ENCODE measurements at places on chromosomes 7 and 10.

DNA sequence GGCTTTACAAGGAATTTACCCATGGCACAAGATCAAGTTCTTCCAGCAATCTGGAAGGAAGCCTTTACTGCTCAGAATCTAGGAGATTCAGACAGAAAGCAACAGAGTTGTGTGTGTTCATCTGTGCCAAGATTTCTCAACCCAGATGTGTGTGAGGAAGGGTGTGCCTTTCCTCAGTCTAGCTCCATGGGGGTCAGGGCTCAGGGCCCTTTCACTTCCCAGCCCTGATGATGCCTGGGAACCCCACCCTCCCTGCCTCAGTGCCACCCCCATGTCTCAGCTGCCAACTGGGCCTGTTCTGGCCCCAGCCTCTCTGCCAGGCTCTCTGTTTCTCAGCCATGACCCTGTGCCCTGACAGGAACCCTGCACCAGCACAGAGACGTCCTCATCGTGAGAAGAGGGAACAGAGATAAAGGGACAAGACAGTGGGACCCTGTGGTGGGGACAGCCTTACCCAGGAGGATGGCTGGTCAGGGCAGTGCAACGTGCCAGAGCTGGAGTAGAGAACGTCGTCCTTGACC lies 102.0 kb downstream of the VIPR2 start:
- no peak for DNase-seq

DNA sequence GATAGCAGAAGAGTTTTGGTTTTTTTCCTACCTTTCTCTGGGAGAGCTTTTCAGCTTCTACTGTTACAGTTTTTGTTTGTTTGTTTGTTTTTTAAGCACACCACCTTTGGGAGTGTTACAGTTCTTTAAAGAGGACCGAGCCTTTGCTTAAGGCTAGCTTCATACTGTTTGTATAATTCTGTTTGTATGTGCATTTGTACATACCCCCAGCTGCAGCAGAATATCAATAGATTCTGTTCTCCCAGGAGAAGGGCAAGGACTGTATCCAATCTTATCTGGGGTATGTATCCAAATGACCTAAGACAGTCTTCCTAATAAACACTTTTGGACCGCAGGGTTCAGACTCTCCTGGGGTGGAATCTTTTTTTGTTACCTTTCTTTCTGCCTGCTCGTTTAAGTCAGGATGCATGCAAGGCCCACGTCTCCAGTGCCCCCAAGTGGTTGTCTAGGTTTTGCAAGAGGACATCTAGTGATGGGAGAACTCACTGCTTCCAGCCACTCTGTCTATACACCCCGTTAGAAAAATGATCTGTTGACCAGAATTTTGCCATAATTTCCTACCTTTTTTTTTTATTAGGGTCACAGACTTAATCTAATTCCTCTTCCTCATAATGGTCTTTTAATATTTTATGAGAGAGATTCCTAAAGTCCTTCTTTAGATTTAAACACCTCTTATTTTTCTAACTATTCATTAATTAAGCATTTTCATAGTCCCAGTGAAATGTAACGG lies 23.9 kb downstream of the NRF1 start:
- peak; percentile 25 for DNase-seq

DNA sequence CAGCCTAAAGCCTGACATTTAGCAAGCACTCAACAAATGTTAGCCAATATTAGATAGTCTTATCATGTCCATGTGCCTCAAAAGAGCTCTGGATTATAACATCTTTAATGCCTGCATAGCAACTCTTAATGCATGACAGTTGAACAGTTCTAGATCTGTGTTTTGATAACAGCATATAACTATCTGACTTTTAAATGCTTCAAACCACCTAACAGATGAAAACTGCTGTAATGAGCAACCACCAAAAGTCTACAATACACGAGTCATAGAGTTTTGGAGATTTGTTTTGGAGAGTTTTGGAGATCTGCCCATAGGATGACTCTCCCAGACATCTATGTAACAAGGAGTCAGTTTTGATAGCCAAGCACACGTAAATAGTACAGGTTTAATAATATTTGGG lies 227.3 kb downstream of the TWIST1 start:
- DNase-seq, result no peak

GRCh38 chr7:129401967-129402860 lies 32.0 kb upstream of the STRIP2 start:
- no peak for DNase-seq

DNA sequence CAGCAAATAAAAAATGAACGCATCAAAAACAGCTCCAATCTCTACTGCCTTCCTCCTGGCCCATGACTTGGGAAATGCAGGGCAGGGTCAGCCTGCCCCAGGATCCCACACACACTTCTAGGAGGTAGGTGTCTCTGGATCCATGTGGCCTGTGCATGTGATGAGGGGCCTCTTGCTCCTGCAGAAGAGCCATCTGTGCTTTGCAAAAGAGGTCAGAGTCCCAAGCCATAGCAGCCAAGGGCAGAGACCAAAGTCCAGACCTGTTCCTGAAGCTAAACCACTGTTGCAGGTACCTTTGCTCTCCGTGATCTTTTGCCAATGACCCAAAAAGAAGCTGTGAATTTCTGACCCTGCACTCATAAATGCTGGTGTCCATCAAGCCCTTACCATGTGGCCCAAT lies 57.1 kb downstream of the KCNMA1 start:
- no peak for DNase-seq

DNA sequence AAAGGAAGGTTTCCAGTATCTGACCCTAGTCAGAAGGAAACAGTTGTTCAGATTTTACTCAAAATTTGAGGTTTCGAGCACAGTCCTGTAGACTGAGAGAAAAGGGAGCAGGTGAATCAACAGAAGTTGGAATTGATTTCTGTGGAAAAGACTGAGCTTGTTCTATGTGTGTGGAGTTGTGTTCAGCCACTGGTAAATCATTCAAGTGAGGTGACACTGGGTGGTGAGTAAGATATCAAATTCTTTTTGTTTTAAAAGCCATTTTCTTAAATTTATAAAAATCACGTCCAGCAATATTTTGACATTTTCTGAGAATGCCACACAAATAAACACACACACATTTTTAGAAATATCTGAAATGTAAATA lies 165.1 kb downstream of the HGF start:
- no peak for DNase-seq

DNA sequence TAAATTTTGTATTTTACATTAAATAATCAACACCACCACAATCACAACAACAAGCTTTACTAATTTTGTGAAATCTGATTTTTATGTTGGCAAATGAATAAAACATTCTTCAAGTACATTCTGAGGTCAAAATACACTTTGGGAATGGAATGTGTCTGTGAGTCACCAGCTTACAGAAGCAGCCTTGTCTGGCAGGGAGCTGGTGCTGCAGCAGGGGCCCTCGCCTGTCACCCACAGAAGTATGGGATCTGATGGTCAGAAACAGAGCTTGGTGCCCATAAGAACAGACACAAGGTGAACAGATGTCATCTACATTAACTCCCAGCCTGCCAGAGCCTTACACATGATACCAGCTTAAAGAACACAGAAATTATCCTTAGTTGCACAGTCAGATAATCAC lies 496.9 kb downstream of the CCSER2 start:
- DNase-seq, result no peak

GRCh38 chr7:83155407-83155806 lies 7.3 kb downstream of the PCLO start:
- DNase-seq, result peak; percentile 42

- DNase-seq, result no peak
Observed at GRCh38 chr7:89027781-89028180, 232.2 kb upstream of the TEX47 start.

GRCh38 chr7:5850944-5851343 lies 29.7 kb upstream of the OCM start:
- DNase-seq, result no peak

GRCh38 chr7:36521133-36521532 lies 131.5 kb downstream of the ANLN start:
- DNase-seq, result no peak

DNA sequence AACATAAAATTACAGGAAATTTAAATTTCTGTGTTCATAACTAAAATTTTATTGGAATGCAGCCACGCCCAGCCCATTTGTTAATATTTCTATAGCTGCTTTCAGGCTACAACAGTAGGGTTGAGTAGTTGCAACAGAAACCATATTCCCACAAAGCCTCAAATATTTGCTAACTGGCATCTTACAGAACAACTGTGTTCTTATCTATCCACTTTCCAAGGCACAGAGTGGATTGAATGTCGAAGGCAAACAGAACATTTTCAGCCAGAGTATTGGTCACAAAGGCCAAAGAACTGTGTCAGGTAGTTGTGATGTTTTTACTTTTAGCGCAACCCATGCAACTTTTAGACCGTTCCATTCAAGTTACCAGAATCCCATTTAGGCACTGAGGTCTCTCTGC lies 51.1 kb upstream of the OPN4 start:
- no peak for DNase-seq

- DNase-seq, result peak; percentile 32
Observed at GRCh38 chr10:45091968-45092367, 91.2 kb downstream of the ZNF22 start.

- no peak for DNase-seq
Observed at GRCh38 chr7:77498659-77499379, 38.3 kb upstream of the PTPN12 start.

DNA sequence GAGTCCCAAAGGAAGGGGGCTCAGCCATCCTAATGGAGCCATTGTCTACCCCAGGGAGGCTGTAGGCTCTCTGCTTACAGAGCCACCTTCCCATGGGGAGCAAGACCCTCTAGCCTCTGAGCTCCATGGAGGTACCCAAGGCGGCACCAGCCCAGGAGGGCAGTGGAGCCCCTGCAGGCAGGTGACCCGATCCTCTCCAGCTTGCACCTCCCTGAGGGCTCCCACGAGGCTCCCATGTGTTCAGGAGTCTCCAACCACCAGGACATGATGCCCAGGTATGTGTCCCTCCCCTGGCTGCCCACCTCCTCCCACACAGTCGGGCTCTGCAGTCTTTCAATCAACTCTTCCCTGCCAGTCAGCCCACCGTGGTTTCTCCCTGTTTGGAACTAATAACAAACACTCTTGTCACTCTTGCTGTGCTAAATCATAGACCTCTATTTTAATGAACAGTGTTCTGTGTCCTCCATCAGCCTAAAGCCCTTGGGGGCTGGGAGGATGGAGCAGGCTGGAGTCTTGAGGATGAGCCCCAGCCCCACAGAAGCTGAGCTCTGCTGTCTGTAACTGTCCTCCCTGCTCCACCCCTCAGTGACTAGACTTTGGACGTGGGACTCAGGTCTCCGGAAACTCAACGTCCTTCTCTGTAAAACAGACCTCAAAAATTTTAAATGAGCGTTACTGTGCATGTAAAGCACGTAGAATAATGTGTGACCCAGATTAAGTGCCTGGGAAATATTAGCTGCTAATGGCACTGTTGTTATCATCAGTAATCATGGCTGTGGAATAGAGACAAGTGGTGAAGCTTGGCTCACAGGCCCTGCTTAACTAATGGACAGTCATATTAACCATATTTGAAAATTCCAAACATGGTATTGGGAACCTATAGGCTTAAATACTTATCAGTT lies 298.9 kb downstream of the WDR37 start:
- DNase-seq, result no peak

GRCh38 chr7:20095436-20095835 lies 121.7 kb downstream of the MACC1 start:
- no peak for DNase-seq

DNA sequence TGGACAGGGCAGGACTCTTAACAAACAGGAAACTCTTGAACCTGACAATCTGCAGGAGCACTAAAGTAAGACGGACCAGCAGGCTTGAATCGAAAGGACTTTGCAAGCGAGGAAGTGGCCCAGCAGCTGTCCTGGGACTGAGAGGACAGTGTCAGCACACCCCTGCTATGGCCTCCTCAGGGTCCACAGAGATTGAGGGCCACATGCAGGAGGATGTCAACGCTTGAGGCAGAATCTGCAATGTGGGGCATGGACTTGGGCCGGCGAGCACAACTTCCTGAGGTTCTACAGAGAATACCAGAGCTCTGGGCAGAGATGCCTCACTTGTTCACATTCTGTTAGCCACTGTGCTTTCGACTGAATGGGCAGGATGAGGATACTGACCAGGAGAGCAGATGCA lies 84.4 kb upstream of the EFCAB10 start:
- no peak for DNase-seq

GRCh38 chr10:3969876-3970666 lies 185.1 kb upstream of the KLF6 start:
- DNase-seq, result no peak

GRCh38 chr10:64358907-64359306 lies 837.7 kb downstream of the REEP3 start:
- no peak for DNase-seq

DNA sequence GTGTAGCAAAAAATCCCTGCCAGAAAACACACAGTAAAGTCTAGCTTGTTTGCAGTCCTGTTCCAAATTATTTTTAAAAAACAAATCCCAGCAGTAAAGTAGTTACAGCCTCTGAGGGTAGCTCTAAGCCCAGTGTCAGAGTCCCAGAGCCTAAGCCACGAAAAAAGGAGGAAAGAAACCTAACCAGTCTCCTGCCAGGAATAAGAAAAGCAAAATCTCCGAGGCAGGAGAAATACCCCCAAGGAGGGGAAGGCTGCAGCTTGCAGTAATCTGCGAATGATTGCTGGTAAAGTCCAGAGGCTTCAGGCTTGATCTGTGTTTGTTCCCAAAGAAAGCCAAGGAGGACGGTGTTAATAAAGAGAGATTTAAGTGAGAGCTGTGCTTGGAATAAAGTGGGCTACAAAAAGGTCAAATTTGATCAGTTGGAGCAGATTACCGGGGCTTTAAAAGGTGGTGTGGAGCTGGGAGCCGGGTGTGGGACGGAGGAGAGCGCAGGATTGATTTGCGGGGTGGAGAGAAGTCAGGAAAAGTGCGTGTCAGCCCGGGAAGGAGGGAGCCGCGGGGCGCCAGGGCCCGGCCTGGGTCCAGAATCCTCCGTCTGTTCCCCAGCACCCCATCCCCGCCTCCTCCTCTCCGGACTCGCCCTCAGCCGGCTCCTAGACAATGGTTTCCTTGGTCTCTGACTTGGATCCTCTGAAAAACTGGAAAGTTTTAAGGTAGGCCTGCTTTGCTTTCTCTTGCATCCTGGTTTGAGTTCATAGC lies 219.4 kb upstream of the CELF2 start:
- no peak for DNase-seq

DNA sequence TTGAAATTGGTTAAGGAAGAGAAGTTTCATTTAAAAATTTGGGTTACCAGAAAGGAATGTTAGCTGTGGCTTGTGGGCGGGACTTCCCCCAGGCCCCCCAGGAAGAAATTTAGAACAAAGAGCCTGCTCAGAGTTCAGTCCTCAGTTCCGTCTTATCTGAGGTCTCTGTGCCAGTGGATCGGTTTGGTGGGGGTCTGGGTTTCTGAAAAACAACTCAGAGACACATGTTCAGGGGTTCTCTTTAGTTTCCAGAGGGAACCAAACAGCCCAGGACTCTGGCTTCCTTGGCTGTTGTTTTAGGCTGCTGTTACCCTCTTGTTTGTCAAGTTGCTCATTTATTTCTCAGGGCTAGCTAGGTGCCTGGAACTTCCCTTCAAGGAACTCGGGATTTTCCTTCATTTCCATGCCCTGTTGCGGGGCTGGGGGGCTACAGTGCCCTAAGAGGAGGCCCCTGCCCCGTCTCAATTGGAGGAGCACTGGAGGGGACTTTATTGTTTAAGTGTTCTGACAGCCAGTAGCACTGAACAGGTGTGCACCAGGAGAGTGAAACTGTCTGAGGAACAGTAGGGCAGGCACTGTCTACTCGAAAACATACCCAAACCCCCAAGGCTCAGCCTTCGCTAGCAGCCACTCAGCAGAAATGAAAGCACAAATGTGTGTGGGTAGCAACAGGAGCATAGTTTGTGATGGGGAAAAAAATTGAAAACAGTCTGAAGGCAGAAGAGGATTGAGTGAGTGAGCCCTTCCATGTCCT lies 59.9 kb downstream of the ALOX5 start:
- DNase-seq, result no peak

- DNase-seq, result no peak
Observed at GRCh38 chr7:106588422-106589197, 72.3 kb downstream of the CCDC71L start.
